ENCODE measurements at places on chromosomes 16 and 17. TPM values are rescaled to one million over a fixed set of nuclear protein-coding genes. Genes with fewer than 3 reads are reported as not detected.

- no peaks in the 10 kb centered on the region for H3K27me3 ChIP-seq
- H3K27ac ChIP-seq: no peak overlapping the region
- H3K36me3 ChIP-seq: no peaks in the 10 kb centered on the region
- H3K4me1 ChIP-seq: no peaks in the 10 kb centered on the region
These were observed 76.6 kb downstream of the BMERB1 start for GRCh38 chr16:15510992-15511391.

The TNP2 gene
- not detected for total RNA-seq

The GPR142 gene
- total RNA-seq: not detected

- H3K36me3 ChIP-seq: peaks cover 36% of the 10 kb centered on the region
- H3K27ac ChIP-seq: peak overlapping the region; percentile 97
- no peak overlapping the region for H3K4me3 ChIP-seq
- H3K27me3 ChIP-seq: no peaks in the 10 kb centered on the region
These were observed 2.1 kb upstream of the TLCD2 start for GRCh38 chr17:1712271-1712670.

- no peaks in the 10 kb centered on the region for H3K27me3 ChIP-seq
- peaks cover 33% of the 10 kb centered on the region for H3K36me3 ChIP-seq
- H3K4me1 ChIP-seq: peaks cover 15% of the 10 kb centered on the region
- H3K27ac ChIP-seq: no peak overlapping the region
These were observed 14.1 kb upstream of the SPATA32 start for GRCh38 chr17:45276031-45276430.

DNA sequence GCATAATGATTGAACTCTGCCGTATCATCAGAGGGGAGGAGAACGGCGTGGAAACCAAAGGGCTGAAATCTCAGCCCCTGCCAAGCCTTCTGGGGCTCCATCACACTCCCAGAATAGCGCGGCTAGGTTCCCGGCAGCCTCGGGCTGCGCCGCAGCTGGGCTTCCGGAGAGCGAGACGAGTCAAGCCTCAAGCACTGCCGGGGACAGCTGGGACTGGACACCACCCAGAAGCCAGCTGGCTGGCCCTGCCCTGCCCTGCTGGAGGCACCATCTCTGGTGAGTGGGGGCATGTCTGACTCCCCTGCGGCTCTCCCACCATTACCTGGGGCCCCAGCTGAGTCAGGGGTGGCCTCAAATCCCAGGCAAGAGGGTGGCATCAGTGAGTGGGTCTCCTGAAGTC is 7.2 kb upstream of the GPRC5C start:
- H3K27ac ChIP-seq: no peak overlapping the region
- no peaks in the 10 kb centered on the region for H3K36me3 ChIP-seq
- no peak overlapping the region for H3K4me3 ChIP-seq

GRCh38 chr16:19861133-19861532 is 23.5 kb downstream of the GPRC5B start:
- H3K36me3 ChIP-seq: no peaks in the 10 kb centered on the region
- H3K4me1 ChIP-seq: no peaks in the 10 kb centered on the region
- H3K27ac ChIP-seq: no peak overlapping the region
- no peak overlapping the region for H3K4me3 ChIP-seq

DNA sequence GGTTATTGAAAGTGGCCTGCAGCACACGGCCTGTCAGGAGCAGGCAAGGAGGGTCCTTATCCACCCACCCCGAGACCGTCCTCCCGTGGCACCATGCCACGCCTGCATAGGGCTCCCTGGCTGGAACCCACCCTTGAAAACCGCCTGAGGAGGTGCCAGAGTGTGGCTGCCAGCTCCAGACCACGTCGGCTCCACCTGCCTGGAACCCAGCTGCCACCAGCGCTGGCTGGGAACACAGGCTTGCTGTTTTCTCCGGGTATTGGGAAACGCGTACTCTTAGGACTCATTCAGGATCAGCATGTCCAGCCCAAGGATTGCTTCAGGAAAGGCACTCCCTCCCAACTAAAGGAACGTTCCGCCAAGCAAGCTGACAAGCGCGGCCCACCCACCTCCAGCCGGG is 6.7 kb downstream of the ARL16 start:
- H3K4me1 ChIP-seq: no peaks in the 10 kb centered on the region
- H3K36me3 ChIP-seq: peaks cover 26% of the 10 kb centered on the region
- H3K4me3 ChIP-seq: no peak overlapping the region
- no peak for DNase-seq
- H3K27me3 ChIP-seq: no peaks in the 10 kb centered on the region

GRCh38 chr16:728131-728889 is 1.4 kb downstream of the HAGHL start:
- H3K4me3 ChIP-seq: peak overlapping the region; percentile 54
- peaks cover 33% of the 10 kb centered on the region for H3K4me1 ChIP-seq
- peaks cover 17% of the 10 kb centered on the region for H3K27me3 ChIP-seq
- H3K27ac ChIP-seq: no peak overlapping the region
- H3K36me3 ChIP-seq: peaks cover 27% of the 10 kb centered on the region
- DNase-seq: peak; percentile 94

DNA sequence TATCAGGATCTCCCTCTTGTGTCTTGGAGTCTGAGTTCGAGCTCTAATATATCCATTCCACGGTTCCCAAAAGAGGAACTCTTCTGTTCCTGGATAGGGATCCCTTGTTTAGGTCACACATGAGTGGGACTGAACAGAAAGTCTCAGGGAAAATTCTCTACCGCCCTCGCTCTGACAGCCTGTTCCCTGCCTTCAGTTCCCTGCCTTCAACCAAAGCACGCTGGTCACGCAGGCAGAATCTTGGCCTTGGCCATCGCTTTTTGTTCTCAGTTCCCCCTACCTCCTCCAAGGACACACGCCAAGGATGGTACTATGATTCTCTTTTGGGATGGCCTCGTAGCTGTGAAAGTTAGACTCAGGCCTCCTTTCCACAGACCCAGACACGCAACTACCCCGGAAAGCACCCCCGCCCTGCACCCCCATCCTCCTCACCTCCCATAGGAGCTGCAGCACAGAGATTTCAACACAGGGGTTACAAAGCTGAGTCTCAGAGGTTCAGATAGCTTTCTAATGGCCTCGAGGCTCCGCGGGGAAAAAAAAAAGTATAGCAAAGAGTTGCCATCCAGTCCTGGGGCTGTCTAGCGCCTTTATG is 1.5 kb upstream of the SHISA6 start:
- no peak overlapping the region for H3K4me3 ChIP-seq
- DNase-seq: no peak
- peaks cover 11% of the 10 kb centered on the region for H3K27me3 ChIP-seq
- H3K36me3 ChIP-seq: no peaks in the 10 kb centered on the region
- H3K27ac ChIP-seq: no peak overlapping the region
- no peaks in the 10 kb centered on the region for H3K4me1 ChIP-seq

The SLC16A5 gene
- 105 TPM for total RNA-seq

GRCh38 chr16:27311448-27311830 is 2.3 kb upstream of the IL4R start:
- H3K4me1 ChIP-seq: peaks cover 30% of the 10 kb centered on the region
- no peaks in the 10 kb centered on the region for H3K36me3 ChIP-seq
- H3K4me3 ChIP-seq: no peak overlapping the region
- DNase-seq: no peak

DNA sequence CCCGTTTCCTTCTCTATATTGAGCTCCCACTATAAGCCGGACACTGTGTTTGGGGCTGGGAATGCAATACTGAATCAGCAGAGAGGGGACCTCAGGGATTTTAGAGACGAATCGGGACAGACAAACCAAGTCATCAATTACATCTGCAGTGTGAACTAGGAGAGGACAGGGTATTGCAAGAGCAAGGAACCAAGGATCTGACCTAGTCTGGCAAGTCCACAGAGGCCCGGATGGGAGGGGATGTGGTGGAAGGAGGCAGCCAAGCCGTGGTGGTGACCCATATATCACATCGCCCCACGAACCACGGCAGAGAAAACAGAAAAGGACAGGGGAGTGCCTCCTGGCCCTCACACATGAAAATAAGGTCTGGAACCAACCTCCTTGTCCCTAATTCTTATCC is 28.1 kb upstream of the NXPH3 start:
- no peak overlapping the region for H3K27ac ChIP-seq
- H3K36me3 ChIP-seq: no peaks in the 10 kb centered on the region
- no peaks in the 10 kb centered on the region for H3K4me1 ChIP-seq
- no peak overlapping the region for H3K4me3 ChIP-seq

The HID1 gene
- total RNA-seq: 35.7 TPM

DNA sequence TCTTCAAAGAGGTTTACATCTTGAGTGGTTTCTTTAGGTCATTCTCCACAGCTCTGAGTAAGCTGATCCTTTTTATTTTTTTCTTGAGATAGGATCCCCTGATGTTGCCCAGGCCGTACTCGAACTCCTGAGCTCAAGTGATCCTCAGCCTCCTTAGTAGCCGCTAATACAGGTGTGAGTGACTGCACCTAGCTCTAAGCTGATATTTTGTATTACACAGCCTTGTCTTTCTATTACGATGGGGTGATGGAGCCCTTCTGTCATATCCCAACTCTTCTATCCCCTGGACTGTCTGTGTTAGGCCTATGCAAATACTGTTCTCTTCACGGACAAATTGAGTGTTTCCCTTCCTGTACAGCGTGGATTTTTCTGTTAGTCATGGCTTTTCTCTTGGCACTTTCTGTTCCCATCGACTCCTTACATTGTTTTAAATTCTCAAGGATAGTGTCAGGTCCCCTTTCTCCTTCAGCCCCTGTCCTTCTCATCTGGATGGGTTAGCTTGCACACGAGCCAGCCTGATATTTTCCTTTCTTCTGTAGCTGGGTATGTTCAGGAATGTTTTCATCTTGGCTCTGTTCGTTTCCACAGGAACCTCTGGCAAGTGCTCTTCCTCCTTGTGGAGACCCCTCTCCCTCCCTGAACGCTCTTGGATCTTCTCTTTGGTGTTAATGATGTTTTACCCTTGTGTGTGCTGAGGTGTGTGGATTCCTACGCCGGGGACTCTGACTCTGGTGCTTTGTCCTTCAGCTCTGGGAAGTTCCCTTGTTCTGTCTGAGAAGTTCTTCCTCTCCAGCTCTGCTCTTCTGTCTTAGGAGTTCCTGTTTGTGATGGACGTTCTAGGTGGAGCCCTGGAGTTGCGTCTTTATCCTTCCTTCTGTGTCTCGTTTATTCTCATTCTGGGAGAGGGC is 2.3 kb downstream of the BANP start:
- peaks cover 12% of the 10 kb centered on the region for H3K36me3 ChIP-seq
- no peaks in the 10 kb centered on the region for H3K27me3 ChIP-seq
- H3K4me1 ChIP-seq: peaks cover 58% of the 10 kb centered on the region
- H3K27ac ChIP-seq: peak overlapping the region; percentile 96
- no peak for DNase-seq

The HOXB2 gene
- 15.0 TPM for total RNA-seq

DNA sequence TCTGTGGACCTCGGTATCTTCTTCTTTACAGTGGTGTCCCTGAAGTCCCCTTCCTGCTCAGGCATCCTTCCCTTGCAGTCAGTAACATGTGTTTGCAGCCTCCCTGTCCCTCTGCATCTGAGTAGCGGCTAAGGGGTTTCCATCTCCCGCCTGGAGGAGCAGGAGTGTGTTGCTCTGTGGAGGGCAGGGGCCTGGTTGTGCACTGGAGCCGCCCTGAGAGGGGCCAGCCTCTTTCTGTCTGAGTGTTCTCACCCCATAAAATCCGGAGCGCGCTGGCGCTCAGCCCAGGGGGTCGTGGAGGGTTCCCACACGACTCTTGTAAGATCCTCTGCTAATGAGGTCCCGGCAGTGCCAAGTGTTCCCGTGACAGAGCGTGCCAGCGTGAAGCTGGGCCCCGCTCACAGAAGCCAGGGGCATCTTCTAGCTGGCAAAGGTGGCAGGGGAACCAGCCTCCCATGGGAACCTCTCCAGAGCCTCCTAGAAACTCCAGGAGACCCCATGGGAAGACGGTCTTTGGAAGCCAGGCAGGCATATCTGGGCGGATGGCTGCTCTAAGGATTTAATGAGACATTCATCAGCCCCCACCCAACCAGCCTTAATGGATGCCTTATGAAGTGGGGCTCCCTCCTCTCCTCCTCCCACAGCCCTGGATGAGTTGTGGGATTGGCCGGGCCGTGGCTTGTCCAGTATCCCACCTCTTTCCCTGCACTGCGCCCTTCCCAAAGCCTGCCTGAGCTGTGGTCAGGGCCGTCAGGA is 91.4 kb upstream of the GSE1 start:
- H3K4me3 ChIP-seq: no peak overlapping the region
- no peaks in the 10 kb centered on the region for H3K36me3 ChIP-seq
- peaks cover 56% of the 10 kb centered on the region for H3K4me1 ChIP-seq
- no peak for DNase-seq

The ZNF469 gene
- total RNA-seq: 4.2 TPM

The CEP20 gene
- total RNA-seq: 28.0 TPM

The SLC5A10 gene
- not detected for total RNA-seq

DNA sequence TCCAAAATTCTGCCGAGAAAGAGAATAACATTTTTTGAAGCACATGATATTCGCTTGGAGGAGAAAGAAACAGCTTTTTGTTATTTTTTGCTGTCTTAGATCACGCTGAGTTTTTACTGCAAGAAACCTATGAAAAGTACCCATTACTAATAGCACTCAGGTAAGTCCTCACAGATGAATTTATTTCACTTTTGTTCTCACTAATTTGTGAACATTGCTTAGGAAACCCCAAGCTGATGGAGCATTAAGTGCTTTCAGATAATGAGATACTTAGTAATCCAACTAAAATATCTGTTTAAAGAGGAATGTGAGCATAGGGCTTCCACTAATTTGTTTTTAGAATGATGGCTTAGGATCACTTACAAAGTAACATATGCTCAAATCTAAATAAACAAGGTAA is 45.7 kb downstream of the MYO1D start:
- no peaks in the 10 kb centered on the region for H3K4me1 ChIP-seq
- H3K4me3 ChIP-seq: no peak overlapping the region
- H3K27ac ChIP-seq: no peak overlapping the region
- DNase-seq: no peak
- H3K36me3 ChIP-seq: no peaks in the 10 kb centered on the region
- no peaks in the 10 kb centered on the region for H3K27me3 ChIP-seq

DNA sequence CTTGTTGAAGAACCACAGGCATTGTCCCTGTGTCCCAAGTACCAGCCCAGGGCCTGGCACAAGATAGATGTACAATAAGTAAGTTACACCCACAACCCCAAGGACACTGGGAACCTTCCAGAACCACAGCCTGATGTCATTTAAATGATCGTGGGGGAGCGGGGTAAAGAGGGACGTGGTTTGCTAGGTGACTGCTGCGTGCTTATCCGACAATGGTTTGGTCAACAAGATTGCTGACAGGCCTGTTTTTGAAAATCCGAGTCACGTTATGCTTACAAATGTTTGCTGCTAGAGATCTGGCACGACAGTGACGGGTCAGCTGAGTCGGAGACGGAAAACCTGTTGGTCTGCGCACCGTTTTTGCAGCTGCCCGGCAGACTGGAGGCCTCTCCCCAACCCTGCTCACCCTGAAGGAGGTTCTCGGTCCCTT is 22.8 kb downstream of the COTL1 start:
- H3K4me1 ChIP-seq: peaks cover 44% of the 10 kb centered on the region
- H3K36me3 ChIP-seq: no peaks in the 10 kb centered on the region
- DNase-seq: no peak
- peak overlapping the region; percentile 15 for H3K4me3 ChIP-seq
- no peaks in the 10 kb centered on the region for H3K27me3 ChIP-seq
- H3K27ac ChIP-seq: peak overlapping the region; percentile 84

The SLC35G6 gene
- not detected for total RNA-seq

The TEKT5 gene
- 0.44 TPM for total RNA-seq

The MT4 gene
- total RNA-seq: not detected

The PIMREG gene
- 0.76 TPM for total RNA-seq

Data from upper lobe of left lung (tissue), 6 donors.